ENCODE measurements at places on chromosomes 12 and 14. TPM values are rescaled to one million over a fixed set of nuclear protein-coding genes. Genes with fewer than 3 reads are reported as not detected.

The GALNT8 gene
- not detected for total RNA-seq

The AICDA gene
- total RNA-seq = not detected

The KRT5 gene
- total RNA-seq = not detected

The TMEM229B gene
- total RNA-seq = 1.6 TPM

The KLRK1 gene
- total RNA-seq = 0.95 TPM

The ANKRD33 gene
- total RNA-seq = 0.21 TPM

DNA sequence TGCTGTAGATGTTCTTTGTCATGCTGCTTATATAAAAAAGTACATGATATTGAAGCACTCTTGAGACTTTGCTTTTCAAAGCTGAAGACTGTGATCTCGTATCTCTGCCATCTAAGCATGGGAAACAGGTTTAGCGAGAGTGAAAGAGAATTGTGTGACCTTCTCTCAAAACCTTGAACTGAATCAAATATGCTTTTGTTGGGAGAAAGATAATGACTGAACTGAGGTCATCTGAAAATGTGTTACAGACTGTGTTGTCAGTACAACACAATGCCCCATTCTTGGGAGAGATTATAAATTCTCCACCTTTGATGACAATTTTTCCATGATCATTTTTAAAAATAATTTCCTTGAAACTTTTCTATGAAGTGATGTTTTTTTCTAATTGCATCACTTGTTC lies 272.1 kb upstream of the SEL1L start:
- DNase-seq = no peak

GRCh38 chr12:3545121-3545796 lies 54.3 kb downstream of the PRMT8 start:
- no peak for DNase-seq

DNA sequence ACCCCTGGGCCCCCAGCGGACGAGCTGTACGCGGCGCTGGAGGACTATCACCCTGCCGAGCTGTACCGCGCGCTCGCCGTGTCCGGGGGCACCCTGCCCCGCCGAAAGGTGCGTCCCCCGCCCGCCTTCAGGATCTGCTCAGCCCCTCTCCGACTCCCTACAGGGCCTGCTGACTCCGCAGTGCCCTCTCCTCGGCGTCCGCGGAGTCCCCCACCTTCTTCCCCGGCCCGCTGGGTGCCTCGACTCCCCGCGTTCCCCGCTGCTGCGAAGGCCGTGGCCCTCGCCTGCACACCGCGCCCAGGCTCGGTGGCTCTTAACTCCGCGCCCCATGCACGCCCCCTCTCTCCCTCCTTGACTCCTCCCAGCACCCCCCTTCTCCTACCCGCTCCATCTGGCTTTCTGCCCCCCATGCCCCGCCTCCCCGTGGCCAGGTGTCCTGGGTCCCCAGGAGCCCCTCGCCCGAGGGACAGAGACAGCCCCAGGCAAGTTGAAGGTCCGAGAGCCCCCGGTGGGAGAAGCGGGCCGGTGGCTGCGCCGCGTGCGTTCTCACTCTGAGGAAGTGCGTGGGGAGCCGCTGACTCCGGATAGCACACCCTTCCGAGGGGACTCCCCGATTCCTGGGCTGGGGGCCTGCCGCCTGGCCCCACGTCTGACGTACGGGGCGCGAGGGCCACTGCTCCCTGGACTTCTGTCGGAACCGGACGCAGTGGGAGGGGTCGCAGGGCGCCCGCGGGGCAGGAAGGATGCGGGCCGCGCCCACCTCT lies 594 bp downstream of the TAMALIN start:
- DNase-seq = no peak

DNA sequence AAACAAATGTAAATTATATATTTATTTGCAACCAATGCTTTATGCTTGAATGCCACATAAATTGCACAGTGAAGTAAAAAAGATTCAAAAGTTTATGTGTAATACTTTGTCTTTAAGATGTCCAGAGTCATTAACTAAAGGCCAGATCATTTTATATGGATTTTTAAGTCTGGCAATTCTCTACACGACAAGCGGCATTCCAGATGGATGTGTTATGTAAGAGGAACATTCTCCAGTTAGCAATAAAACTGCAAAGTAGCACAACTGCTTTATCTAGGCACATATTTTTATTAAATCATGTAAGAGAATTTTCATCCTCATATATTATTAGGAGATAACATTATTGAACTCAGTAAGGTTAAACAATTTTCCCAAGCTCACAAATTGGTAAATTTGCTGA lies 1717.7 kb upstream of the SEL1L start:
- no peak for DNase-seq

DNA sequence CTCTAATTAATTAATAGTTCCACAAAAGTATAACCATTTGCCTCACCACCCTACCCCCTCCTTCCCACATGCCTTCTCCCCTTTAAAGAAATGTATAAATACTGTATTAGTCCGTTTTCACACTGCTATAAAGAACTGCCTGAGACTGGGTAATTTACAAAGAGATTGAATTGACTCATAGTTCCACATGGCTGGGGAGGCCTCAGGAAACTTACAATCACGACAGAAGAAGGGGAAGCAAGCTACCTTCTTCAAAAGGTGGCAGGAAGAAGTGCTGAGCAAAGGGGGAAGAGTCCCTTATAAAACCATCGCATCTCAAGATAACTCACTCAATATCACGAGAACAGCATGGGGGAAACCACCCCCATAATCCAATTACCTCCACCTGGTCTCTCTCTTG lies 8.2 kb upstream of the RESF1 start:
- no peak for DNase-seq

DNA sequence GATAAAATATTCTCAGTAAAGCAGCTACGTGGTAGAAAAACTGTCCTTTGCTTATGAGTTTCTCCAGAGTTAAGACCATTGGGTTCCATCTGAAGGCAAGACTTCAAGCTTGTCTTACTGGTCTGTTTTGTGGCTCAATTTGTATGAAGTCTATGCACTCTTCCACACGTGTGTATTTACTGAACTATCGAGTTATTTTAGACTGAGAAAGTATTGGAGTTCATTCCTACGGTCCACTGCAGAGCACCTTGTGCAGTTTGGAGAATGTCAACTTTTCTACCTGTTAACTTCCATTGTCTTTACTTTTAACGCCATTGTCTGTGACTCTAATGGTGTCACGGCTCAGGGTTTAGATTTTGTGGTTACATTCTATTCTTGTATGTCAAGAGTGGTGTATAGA lies 3.7 kb downstream of the HIF1A start:
- DNase-seq = no peak

GRCh38 chr12:22477894-22478287 lies 66.5 kb downstream of the C2CD5 start:
- no peak for DNase-seq

DNA sequence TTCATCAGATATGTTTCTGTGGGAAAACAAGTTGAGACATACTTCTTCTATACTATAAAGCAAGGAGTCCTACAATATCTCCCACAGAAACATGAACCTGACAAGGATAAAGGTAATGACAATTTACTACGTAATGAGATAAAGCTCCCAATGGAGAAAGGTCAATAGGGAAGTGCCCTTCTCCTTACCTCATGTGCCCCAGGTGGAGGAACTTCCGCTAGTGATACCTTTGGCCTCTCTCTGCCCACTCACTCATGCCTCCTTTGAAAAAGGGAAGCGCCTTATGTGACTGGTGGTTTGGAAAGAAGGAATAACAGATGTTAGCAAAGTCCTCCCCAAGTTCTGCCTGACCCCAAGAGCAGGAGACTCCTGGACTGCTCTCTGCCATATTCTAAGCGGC lies 305.3 kb downstream of the ITPR2 start:
- no peak for DNase-seq

- no peak for DNase-seq
Observed at GRCh38 chr12:88408823-88409222, 171.4 kb downstream of the KITLG start.

GRCh38 chr14:50122291-50122690 lies 5.9 kb upstream of the VCPKMT start:
- DNase-seq = no peak

GRCh38 chr12:48329199-48329939 lies 21.4 kb downstream of the ZNF641 start:
- no peak for DNase-seq

- DNase-seq = no peak
Observed at GRCh38 chr14:72607386-72608130, 286.3 kb downstream of the DPF3 start.
